HL-60 (cell line): ENCODE measurements at places on chromosomes 11 and 22.

GRCh38 chr11:118260353-118260752, 3.7 kb downstream of the MPZL2 start:
- no peak for DNase-seq

DNA sequence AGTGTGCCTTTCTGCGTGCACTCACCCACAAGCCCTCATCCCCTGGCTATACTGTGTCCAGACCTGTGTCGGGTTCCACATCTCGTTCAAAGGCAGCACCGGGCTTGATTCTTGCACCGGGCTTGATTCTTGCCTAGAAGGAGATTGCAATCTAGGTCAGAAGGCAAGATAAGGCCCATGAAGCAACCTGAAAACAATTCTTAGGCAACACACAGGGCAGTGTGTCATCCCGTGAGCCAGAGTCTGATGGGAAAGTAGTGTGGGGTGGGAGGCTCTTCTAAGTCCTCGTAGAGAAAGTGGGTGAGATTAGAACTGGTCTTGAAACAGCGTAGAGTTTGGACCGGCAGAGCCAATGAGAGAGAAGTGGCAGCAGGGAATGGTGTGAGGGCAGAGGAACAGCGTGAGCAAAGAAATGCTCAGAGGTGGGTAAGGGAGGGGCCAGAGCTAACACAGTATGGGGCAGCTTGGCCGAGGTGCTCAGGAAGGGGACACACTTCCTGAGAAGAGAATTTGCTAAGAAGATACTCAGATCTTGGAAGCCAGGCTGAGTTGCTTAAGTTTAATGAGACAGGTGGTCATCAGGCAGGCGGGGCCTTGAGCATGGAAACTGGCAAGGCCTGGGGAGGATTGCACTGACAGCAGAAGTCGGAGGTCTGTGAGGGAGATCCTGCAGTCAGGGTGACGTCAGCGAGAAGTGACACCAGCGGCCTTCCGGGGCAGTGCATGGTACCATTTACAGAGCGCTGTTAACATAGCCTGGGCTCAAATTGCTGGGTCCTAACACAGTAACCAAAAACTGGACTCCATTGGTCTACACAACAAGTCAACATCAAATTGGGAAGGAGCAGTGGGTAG, 40.7 kb upstream of the DKK3 start:
- no peak for DNase-seq

- no peak for DNase-seq
These were observed 27.1 kb downstream of the C11orf96 start for GRCh38 chr11:43969543-43969942.

- DNase-seq, result no peak
These were observed 121.9 kb upstream of the MTMR2 start for GRCh38 chr11:96045622-96046456.

GRCh38 chr11:117997406-117997805, 11.2 kb downstream of the IL10RA start:
- DNase-seq, result no peak

- DNase-seq, result no peak
These were observed 230.3 kb downstream of the ETS1 start for GRCh38 chr11:128357073-128357472.

- DNase-seq, result no peak
These were observed 9.6 kb downstream of the PNPLA5 start for GRCh38 chr22:43882122-43882767.

GRCh38 chr22:47218671-47219070, 456.2 kb downstream of the TBC1D22A start:
- DNase-seq, result no peak

GRCh38 chr11:100434821-100435641, 252.1 kb upstream of the ARHGAP42 start:
- no peak for DNase-seq

- no peak for DNase-seq
These were observed 11.3 kb downstream of the CDC42BPG start for GRCh38 chr11:64833198-64833502.

DNA sequence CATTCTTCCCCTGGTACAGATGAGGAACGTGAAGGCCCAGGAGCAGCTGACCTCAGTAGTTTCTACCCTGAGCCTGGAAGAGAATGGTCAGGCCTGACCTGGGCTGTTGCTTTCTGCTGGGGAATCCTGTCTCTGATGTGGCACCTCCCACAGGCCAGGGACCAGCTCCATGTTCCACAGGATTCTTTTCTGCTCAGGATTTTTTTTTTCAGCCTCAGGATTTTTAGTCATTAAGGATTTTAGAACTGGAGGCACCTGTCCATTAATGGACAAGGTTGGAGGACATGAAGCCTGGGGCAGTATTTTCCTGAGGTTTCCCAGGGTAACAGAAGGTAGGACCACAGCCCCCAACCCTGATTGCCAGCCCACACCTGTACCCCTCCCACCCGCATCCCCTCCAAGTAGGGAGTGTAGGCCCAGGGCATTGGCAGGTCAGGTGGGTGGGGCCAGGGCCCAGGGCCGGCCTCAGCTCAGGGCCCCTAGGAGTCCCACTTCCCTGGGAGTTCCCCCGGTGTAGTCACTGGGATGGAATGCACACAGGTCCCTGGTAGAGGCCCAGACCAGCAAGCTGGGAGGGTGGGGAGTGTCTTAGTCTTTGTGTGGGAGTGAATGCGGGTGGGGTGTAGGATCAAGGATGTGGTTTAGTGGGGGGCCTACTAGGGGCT, 16.1 kb downstream of the BIK start:
- DNase-seq, result no peak

GRCh38 chr22:45314054-45314721, 4.5 kb downstream of the FAM118A start:
- DNase-seq, result peak; percentile 39

- DNase-seq, result no peak
These were observed 819 bp upstream of the KCNQ1OT1 start for GRCh38 chr11:2700415-2701211.

DNA sequence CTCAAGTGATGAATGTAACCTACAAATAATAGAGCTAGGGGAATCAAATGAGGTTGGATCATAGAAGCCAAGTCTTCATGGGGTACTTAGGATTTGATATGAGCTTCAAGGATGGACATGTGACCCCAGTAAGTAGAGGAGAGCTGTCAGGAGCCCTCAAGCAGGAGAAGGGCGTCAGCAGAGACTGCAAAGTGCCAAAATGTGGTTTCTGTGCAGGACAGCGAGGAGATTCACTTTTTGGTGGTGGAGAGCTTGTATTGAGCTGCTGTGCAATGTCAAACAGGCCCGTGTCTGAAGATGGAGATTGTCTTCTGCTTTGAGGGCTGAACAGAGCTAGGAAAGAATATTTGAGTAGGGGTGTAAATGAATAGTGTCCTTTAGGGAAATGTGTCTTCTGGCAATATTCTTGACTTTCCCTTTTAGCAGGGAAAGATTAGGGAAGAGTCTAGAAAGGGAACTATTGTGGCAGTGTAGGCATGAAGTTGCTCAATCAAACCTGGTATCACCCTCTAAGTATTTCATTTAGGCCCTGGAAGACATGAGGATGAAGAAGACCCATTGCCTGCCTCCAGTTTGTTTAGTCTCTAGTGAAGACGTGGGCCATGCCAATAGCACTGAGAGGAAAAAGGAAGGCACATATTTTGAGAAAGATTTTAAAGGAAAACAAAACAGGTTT, 31.2 kb upstream of the SORL1-AS1 start:
- peak; percentile 34 for DNase-seq

- no peak for DNase-seq
These were observed 9.5 kb upstream of the GNAZ start for GRCh38 chr22:23060612-23061400.

GRCh38 chr22:47371263-47372090, 609.0 kb downstream of the TBC1D22A start:
- no peak for DNase-seq

DNA sequence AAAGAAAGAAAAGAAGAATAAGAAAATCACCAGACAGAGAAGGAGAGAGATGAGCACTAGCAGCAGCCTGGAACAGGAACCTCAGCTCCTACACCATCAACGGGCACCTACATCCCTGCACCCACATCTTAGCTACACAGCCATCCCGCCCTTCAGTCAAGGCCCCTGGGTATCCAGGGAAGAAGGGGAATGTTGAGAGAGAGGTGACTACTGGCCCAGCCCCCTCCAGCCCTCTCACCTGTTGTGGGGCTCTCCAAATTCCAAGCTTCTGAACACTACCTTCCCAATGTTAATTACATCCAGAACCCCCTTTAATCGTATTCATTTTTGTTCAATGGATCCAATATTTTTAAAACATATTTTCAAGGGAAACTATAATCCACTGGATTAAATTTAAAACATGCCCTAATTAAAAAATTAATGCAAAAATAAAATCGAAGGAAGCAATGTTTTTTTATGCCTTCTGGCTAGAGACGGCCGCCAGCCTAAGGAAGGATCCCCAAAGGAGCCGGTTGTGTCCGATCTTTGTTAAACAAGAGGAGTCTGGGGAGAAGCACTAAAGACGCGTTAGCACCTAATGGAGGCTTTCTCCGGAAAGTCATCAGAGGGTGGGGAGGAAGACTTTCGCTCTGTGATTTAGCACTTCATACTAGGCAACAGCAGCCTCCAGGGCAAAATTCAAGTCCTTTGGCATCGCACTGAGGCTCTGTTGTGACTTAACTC, 9.5 kb downstream of the TPST2 start:
- no peak for DNase-seq

DNA sequence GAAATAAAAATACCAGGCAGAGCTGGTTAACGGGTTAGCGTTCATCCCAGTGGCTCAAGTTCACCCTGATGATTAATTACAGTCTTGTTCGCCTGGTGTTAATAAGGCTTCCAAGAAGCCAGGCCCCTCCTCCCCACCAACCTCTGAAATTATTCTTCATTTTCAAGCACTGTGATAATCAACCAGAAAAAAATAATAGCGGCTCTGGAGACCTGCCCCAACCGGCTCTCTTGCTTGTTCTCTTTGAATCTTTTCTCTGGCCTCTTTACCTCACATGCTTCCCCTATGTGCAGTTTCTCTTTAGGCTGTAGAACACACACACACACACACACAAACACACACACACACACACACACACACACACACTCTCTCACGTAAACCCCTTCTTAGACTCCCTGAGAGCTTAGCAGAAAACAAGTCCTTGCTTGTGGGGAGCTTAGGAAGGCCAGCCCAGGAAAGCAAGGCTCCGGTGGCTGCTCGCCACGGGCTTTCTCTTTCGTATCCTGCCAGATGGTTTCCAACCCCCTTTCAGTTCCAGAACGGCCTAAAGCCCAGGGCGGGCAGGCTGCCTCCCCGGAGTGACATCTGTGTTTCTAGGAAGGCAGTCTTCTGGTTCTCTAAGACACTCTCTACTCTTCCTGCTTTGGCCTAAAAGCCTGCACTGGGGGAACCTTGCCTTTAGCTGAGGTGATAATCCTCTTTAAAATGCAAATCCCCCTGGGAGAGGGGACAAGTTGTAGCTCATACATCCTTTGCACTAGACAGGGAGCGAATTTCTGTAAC, 106.4 kb upstream of the SESN3 start:
- DNase-seq, result no peak

DNA sequence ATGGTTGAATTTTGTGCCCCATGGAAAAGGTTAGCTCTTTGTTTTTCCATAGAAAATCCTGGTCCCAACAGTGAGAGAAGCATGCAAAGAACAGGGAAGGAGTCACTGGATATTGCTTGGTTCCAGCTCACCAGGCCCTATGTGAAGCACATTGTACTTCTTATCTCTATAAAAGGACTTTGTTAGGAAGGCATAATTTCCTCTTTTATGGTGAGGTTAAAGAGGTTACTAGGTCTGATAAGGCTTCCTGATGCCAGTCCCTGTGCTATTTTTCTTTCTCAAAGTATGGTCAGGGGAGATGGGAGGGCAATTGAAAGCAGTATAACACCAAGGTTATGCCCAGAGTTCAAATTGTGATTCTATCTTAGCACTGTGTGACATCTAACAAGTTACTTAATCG, 162.6 kb downstream of the KIF18A start:
- no peak for DNase-seq

GRCh38 chr11:63663809-63664208, 7.4 kb downstream of the ATL3 start:
- no peak for DNase-seq

DNA sequence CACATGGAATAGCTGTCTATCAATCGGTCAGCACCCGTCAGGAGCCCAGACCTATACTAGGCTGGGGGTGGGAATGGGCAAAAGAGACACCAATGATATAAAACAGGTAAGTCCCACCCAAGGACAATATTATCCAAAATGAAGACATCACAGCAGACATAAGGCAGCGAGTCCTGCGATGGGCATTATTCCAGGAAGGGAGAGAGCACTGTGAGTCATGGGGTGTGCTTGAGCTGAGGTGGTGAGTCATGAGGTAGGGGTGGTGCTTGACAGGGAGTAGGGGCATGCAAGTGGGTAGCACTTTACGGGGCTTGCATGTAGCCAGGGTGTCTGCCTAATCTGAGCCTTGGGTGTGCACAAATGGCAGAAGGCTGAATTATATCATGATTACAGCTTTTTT, 605.0 kb upstream of the CADM1 start:
- DNase-seq, result no peak

DNA sequence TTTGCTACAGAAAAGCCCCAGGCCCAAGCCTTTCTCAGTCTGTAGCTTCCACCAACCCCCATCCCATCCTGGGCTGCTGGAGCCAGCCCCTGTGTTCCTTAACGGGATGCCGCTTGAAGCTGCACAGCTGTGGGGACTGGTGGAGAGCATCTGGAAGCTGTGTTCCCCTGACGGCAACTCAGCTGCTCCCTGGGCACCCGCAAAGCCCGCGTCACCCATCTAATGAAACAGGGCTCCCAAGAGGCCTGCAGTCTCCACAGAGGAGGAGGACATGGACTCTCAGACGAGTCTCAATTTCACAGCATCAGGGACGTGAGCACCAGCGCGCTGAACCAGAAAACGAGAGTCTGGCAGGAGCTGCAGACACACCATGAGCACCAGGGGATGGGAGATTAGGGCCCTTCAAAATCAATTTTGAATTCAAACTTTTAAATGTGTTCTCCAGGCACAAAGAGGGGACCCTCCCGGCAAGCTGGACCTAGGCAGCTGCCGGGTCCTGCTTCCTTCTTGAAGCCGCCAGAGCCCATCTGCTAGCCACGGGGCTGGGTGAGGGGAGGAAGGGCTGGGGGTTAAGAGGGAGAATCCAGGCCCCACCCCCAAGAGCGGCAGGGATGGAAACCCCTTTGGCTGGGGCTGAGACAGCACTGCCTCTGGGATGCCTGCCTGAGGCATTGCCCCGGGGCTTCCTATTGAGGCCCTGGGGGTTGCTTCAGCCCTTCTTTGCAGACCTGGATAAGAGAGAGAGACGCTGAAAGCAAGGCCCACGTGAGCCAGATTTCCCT, 21.0 kb downstream of the LMO1 start:
- no peak for DNase-seq

- no peak for DNase-seq
These were observed 333.3 kb downstream of the GUCY1A2 start for GRCh38 chr11:106684944-106685343.

- no peak for DNase-seq
These were observed 324.8 kb downstream of the MN1 start for GRCh38 chr22:27476729-27477128.
